Tibial artery (tissue), 4 donors: ENCODE measurements at places on chromosomes 5 and 9.
A peak's percentile ranks its signal among the peaks of the same experiment; 100 is the strongest.

DNA sequence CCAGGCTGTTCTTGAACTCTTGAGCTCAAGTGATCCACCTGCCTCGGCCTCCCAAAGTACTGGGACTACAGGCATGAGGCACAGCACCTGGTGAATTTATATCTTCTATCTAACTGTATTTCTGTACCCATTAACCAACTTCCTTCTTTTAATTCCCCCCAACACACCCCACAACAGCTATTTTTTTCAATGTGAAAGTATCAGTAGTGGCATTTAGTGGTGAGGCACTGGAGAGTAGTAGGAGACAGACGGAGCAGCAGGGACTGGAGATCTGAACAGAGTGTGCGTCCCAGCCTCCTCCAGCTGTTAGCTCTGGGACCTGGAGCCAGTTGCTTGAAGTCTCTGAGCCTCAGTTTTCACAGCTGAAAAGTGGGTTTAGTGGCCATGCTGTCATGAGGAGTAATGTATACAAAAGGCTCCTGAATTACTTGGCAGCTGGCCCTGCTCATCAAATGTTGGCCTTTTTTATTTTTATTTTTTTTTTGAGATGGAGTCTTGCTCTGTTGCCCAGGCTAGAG, 11.0 kb upstream of the EEIG1 start:
- no peak for DNase-seq

DNA sequence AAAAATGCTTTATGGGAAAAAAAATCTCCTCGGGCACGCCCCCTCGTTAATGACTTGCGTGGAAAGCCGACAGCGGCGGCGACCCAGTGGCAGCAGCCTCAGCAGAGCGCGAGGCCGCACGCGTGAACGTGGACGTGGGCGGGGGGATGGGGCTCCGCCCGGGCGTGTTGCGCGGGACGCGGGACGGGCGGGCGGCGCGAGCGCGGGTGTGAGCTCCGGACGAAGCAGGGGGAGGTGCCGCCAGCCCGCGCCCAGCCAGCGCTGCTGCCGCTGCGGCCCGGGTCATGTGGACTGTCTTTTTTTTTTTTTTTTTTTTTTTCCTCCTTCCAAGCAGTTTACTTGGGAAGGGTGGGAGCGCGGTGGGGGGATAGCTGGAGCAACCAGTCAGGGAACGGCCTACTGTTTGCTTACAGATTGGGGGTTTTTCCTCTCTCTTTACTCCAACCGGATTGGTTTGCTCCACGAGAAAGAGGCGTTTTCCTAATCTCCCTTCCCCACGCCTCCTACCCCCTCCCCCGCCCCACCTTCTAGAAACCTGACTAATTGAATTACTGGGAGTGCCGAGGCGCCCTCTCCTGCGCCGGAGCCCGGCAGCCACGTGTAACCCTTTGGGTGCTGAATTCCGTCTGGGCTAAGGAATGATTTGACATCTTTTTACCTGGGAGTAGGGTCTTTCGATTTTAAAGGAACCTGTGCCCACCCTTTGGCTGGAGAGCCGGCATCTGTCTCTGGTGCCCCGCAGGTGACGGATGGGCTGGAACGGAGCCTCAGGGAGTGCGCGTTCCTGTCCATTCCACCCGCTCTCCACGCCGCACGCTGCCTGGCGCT, 1.7 kb upstream of the EFNA5 start:
- peak; percentile 91 for DNase-seq

GRCh38 chr5:93161661-93162654, 419.1 kb downstream of the NR2F1-AS1 start:
- no peak for DNase-seq

DNA sequence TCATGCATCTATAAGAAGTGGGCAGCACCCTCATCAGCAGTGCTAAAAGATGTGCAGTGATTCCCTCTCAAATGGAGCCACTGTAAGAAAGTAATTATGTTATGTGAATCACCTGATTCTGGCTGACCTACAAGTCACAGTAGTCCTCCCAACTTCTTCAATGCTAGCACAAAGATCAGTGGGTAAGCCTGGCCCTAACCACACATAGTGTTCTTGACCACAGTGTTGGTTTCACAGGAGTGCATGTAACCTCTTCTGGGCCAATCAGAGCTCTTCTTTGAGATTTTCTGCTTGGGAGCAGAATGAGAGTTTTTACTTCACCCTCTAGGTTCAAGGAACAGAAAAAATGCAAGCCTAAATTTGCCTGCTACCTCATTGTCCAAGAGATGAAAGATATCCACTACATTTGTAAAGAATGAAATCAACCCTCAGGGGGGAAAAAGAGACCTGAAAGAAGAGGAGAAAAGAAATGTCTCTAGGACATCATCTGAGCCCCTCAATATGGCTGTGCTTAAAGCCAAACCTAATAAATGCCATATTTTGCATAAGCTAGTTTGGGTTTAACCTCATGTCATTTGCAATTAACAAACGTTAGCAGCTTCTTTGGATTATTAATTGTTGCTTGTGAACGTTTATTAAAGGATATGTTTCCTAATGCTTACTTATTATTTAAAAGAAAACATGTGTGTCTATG, 65.3 kb upstream of the ADRB2 start:
- no peak for DNase-seq

DNA sequence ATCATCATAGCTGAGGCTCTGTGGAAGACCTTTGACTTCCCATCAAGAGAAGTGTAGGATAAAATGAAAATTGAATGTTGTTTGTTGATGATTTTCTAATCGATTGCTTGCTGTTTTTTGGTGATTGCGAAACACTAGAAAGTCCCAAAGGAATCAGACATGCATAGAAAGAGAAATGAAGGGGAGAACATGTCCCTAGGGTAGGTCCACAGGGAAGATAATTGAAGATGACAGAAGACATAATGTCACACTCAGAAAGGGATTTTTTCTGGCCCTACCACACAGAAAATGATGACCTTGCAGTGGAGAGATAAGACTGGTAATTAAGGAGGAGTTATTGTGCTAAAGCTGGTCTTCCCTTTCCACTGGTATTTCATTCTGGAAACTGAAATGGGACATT, 62.8 kb downstream of the INSYN2B start:
- DNase-seq = no peak

GRCh38 chr5:18702821-18703220, 1068.6 kb downstream of the TAF11L14 start:
- no peak for DNase-seq

DNA sequence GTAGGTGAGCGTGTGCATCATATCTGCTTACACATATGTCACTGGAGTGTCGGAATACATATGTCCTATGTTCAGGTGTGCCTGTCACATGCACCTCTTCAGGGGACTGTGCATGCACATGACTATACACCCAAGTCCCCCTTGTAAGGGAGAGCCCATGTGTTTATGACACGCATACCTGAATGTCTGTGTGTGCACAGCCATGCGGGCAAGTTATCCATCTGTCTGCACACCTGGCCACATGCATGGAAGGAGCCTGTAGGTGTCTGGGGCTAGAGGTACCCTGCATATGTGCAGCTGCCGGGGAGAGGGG, 622 bp upstream of the RGS14 start:
- DNase-seq = no peak

- DNase-seq = no peak
Observed at GRCh38 chr9:127132921-127133647, 10.6 kb upstream of the ANGPTL2 start.

- DNase-seq = no peak
Observed at GRCh38 chr5:136246632-136247031, 53.7 kb upstream of the SMIM32 start.

- no peak for DNase-seq
Observed at GRCh38 chr9:110095776-110096175, 112.2 kb downstream of the C9orf152 start.
